ENCODE measurements at places on chromosomes 12 and 14. TPM values are rescaled to one million over a fixed set of nuclear protein-coding genes. Genes with fewer than 3 reads are reported as not detected.

KRT7 gene
- polyA plus RNA-seq: 213 TPM

PPP1R36 gene
- 0.26 TPM for polyA plus RNA-seq

TM9SF1 gene
- polyA plus RNA-seq: 10.0 TPM

LIN7A gene
- 0.16 TPM for polyA plus RNA-seq

ANAPC5 gene
- polyA plus RNA-seq: 71.1 TPM

APOF gene
- not detected for polyA plus RNA-seq

ERBB3 gene
- 102 TPM for polyA plus RNA-seq

GPR65 gene
- polyA plus RNA-seq: 0.25 TPM

PRICKLE1 gene
- 0.91 TPM for polyA plus RNA-seq

PIWIL1 gene
- polyA plus RNA-seq: not detected

IFNG-AS1 gene
- polyA plus RNA-seq: not detected

TMEM263 gene
- 2.8 TPM for polyA plus RNA-seq
